Activated CD4-positive, alpha-beta T cell treated with anti-CD3 and anti-CD28 coated beads for 36 hours (primary cell): ENCODE measurements at places on chromosomes 5 and 9.

DNA sequence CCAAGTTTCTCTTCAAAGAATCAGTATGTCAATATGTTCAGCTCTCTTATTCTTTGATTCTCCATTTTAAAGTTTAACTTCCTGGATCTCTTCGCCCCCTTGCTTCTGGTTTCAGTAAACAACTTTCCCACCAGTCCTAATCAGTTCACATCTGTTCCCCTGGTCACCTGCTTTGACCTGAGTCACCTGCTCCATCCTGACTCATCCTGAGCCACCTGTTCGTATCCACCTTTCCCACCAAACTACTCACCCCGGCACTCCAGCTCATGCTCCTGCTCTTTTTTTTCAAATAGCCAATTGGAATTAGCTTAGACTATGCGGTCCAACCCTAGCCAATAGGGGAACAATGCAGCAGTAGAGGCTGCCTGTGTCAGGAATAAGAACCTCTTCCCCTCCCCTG lies 23.6 kb upstream of the CSF1R start:
- DNase-seq = no peak

GRCh38 chr5:173178369-173178910 lies 34.1 kb downstream of the BNIP1 start:
- peak; percentile 43 for DNase-seq

DNA sequence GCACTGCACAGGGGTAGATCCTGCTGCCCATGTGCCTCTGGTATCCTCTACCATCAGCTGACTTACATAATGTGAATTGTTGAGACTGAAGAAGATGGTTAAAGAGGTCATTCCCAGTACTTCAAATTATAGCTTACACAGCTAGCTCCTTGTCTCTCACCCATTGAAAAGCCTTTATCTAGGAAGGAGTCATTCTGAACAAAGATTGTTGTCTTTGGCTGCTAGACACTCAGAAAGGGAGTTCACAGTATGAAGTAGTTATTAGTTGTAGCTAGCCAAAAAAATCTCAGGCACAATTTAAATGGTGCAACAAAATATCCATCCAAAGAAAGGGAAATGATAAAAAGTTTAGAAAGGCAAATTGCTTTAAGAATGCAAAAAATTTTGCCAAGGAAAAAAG lies 102.0 kb upstream of the NREP start:
- no peak for DNase-seq

DNA sequence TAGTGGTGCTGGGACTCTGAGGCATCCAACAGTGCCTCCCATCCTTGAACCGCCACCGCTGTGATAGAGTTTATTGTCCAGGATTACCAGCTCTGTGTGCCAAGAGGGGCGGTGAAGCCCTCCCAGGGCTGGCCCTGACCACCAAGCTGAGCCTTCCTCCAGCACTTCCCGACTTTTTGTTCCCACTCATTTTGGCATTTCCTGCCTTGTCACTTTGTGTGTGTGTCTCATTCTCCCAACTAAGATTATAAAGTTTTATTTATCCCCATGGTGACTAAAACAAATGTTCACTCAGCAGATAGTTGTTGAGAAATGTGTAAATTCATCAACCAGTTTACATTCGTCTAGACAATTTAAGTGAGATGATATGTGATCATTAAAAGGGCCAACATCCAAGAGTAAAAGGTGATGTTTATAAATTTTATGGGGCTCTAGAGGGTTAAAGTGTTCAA lies 2.5 kb downstream of the F2R start:
- no peak for DNase-seq

GRCh38 chr5:111847052-111847925 lies 90.3 kb upstream of the NREP start:
- no peak for DNase-seq

DNA sequence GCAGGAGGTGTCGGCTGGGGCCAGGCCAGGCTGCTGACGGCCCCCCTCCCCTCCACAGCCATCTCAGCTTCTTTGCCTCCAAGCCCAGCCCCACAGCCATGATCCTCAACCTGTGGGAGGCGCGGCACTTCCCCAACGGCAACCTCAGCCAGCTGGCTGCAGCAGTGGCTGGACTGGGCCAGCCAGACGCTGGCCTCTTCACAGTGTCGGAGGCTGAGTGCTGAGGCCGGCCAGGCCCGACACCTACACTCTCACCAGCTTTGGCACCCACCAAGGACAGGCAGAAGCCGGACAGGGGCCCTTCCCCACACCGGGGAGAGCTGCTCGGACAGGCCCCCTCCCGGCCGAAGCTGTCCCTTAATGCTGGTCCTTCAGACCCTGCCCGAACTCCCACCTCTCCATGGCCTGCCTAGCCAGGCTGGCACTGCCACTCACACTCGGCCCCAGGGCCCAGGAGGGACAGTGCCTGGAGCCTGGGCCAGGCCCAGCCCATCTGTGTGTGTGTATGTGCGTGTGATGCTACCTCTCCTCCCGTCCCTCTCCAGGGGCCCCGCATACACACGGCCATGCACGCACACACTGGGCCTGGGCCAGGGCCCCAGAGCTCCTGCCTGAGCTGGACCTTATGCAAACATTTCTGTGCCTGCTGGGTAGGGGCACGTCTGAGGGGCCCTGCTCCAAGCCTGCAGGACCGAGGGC lies 19.3 kb downstream of the HK3 start:
- DNase-seq = no peak

DNA sequence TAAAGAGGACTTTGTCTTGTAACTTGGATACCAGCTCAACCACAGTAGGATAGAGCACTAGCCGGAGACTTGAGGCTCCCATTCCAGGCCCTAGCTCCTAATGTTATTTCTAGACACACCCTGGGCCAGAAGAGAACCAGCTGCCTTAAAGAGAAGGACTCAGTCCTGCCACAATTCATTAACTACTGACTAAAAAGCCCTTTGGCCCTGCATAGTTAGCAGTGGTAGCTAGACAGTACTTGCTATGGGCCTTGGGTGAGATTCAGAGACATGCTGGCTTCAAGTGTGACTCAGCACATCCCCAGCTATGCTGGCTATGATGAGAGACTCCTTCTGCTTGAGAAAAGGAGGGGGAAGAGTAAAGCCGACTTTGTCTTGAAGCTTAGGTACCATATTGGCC lies 47.3 kb downstream of the TMEM167A start:
- DNase-seq = no peak

DNA sequence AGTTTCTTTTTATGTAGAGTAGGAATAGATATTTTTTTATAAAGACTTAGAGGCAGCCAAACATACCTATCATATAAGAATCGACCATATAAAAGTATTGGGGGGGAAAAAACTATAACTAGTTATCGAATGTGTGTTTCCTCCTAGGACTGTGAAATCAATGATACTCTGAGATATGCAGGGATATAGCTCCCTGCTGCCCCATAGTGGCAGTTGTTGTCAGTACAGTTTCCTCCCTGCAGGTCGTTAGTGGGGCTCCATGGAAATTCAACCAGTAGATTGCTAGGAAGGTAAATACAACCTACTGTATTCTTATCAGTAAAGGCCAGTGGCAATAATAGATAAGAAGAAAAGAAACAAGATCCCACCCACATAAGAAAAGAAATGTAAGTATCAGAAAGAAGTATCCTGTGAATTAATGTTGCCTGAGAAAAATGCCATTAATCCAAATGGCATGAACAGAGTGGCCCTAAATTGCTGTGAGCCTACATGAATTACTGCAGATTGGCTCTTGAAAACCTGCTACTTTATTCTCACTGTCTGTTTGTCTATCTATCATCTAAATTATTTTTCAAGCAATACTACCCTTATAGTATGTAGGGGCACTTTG lies 136.9 kb upstream of the FBN2 start:
- DNase-seq = peak; percentile 67

DNA sequence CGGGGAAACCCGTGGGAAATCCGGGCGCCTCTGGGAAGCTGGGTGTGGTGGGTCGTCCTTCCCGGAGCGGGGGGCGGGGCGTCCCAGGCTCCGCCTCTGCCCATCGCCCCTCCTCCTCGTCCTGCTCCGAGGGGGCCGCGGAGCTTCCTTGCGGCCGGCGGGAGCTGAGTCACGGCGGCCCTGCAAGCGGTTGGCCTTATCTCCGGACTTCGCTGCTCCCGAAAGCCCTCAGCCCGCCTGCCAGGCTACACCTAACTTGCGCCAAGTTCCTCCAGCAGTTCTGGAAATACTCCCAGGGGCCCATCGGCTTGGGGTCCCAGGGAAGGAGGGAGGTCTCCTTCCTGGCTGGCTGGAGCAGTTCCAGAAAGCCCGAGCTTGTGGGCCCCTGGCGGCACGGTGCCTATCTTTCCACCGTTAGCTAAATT lies 54.1 kb upstream of the CDKN2AIPNL start:
- DNase-seq = peak; percentile 77

GRCh38 chr5:8553364-8553763 lies 684.4 kb downstream of the MTRR start:
- DNase-seq = no peak

- DNase-seq = no peak
These were observed 799.2 kb downstream of the TLE1 start for GRCh38 chr9:80890124-80890523.

- peak; percentile 38 for DNase-seq
These were observed 95.1 kb downstream of the ZNF354C start for GRCh38 chr5:179154991-179155955.

DNA sequence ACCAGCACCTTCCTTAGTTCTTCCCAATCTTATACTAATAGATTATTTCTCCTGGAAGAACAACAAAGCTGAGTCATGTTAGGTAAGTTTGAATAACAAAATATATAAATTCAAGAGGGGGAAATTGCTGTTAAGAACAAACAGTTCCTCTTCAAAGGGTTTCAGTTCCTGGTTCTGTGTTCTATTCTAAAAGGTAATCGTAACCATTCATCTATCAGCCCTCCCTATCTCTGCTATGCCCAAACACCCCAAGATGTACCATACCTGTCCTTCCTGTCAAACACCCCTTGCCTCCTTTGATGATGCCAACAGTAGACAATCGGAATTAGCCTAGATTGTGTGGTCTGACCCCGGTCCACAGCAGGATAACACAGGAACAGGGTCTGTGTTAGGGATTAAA lies 4.2 kb upstream of the RNF180 start:
- DNase-seq = no peak

DNA sequence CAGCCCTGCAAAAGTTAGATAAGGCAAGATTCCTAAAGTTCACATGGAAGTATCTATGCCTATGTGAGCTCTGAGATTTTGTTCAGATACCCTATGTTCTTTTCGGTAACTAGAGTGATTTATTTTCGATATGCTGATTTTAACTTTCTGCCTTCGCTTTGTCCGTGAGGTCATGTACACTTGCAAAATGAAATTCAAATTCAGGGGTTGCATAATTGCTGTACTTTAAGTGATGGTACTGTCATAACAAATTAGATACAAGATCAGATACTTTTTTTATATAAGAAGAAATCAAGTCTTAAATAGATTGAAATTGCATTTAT lies 350 bp upstream of the ECPAS start:
- DNase-seq = no peak

DNA sequence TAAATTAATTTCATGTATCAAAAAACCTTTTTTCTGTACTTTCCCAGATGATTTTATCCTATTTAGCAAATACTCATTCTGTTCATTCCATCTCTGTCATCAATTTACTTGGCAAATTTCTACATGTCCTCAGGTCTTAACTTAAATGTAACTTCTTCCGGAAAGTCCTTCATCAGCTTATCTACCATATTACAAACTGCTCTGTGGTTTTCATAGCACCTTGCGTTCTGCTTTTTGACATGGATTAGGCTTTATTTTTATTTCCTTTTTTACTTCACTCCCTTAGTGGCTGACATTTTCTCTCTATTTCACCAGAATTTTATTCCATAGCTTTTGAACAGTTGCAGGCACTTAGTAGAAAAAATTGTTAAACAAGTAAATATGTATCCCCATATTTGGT lies 1040.8 kb downstream of the TAF11L14 start:
- DNase-seq = no peak
